ENCODE measurements at places on chromosomes 3 and 15. TPM values are rescaled to one million over a fixed set of nuclear protein-coding genes. Genes with fewer than 3 reads are reported as not detected.

WDR6 gene
- 77.1 TPM for total RNA-seq

SKOR1 gene
- total RNA-seq, result 0.29 TPM

GRCh38 chr3:112498914-112499711, at the start of gene BTLA:
Gene BTLA, minus strand, starts transcription at chr3:112499472. Its CDS starts 114 bp downstream, at chr3:112499358.
- no peak for DNase-seq

GRCh38 chr3:126553284-126554084, 5.2 kb downstream of the C3orf22 start:
- DNase-seq, result no peak

GRCh38 chr3:178529606-178530225, 6.5 kb upstream of the KCNMB2 start:
- DNase-seq, result no peak
